ENCODE measurements at places on chromosomes 5 and 9.

DNA sequence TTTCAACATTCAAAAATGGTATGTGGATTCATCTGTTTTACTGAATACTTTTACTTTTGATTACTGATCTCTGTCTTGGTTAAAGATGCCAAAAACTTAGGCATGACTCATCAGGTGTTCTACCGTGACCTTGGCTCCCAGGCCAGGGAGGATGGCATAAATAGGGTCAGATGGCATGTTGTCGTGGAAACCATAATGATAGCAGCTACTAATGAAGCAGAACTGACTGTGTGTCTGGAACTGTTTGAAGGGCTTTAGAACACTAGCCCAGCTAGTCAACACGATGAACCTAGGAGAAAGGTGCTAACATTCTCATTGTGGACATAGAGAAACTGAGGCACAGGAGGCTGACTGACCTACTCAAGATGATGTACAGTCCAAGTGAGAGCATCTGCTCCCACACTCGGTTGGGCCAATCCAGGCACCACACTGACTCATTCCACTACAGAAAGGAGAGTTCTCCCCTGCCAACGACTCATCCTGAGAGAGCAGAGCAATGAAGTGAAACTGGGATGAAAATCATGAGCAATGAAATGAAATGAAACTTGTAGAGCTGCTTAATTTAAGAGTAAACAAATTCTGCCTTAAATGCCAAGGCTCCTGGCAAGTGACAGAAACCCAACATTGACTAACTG, 116.0 kb downstream of the TENT4A start:
- H3K4me1 ChIP-seq, result peaks cover 22% of the 10 kb centered on the region
- peaks cover 2% of the 10 kb centered on the region for H3K27me3 ChIP-seq
- peak overlapping the region; percentile 97 for H3K4me3 ChIP-seq
- no peak for DNase-seq

GRCh38 chr9:6771722-6772121, 13.9 kb downstream of the KDM4C start:
- peaks cover 20% of the 10 kb centered on the region for H3K36me3 ChIP-seq
- no peak for DNase-seq
- no peak overlapping the region for H3K27ac ChIP-seq
- H3K4me1 ChIP-seq, result peaks cover 12% of the 10 kb centered on the region

DNA sequence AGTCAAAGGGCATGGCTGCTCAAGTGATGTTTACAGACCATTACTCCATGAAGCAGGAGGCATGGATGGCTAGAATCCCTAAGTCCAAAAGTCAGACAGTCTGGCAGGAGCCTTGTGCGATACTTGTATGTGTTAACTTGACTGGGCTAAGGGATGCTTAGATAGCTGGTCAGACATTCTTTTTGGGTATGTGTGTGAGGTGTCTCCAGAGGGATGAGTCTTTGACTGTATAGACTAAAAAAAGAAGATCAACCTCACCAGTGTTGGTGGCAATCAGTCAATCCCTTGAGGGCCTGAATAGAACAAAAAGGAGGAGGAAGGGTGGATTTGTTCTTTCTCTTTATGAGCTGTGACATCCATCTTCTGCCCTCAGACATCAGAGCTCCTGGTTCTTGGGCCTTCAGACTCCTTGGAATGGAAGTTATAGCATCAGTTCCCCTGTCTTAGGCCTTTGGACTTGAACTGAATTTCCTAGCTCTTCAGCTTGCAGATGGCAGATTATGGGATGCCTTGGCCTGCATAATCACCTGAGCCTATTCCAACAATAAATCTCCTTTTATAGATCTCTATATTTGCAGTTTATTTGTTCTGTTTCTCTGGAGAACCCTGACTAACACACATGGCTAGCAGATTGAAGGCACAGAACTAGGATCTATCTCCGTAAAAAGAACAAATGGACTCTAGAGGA, 9.7 kb upstream of the HSPB3 start:
- H3K4me1 ChIP-seq, result no peaks in the 10 kb centered on the region
- no peak overlapping the region for H3K27ac ChIP-seq
- H3K36me3 ChIP-seq, result no peaks in the 10 kb centered on the region
- no peak for DNase-seq
- no peak overlapping the region for H3K4me3 ChIP-seq

DNA sequence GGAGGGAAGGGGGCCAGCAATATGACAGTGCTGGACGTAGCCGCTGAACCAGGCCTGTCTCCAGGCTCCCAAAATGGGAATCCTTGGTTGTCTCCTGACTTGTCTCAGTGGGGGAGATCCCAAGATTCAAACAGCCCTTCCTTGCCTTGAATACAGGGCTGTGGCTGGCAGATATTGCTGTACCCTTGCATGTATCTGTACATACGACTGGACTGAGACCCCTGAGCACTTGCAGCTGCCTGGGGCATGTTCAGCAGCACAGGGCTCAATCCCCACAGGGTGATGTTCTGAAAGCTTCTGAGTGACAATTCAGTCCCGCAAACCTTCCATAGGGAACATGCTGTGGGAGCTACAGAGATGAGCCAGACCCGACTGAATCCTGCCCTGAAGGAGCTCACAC, 13.3 kb downstream of the OR13J1 start:
- no peak for DNase-seq
- no peaks in the 10 kb centered on the region for H3K36me3 ChIP-seq
- H3K27ac ChIP-seq, result no peak overlapping the region
- peaks cover 28% of the 10 kb centered on the region for H3K27me3 ChIP-seq
- no peaks in the 10 kb centered on the region for H3K4me1 ChIP-seq

GRCh38 chr5:32489791-32490562, 45.4 kb upstream of the ZFR start:
- peak; percentile 65 for DNase-seq
- peaks cover 3% of the 10 kb centered on the region for H3K36me3 ChIP-seq
- no peaks in the 10 kb centered on the region for H3K27me3 ChIP-seq
- no peak overlapping the region for H3K4me3 ChIP-seq
- H3K27ac ChIP-seq, result no peak overlapping the region

Data from effector memory CD8-positive, alpha-beta T cell (primary cell).